Naive thymus-derived CD8-positive, alpha-beta T cell (primary cell): ENCODE measurements at places on chromosomes 1 and 21. TPM values are rescaled to one million over a fixed set of nuclear protein-coding genes. Genes with fewer than 3 reads are reported as not detected.

DNA sequence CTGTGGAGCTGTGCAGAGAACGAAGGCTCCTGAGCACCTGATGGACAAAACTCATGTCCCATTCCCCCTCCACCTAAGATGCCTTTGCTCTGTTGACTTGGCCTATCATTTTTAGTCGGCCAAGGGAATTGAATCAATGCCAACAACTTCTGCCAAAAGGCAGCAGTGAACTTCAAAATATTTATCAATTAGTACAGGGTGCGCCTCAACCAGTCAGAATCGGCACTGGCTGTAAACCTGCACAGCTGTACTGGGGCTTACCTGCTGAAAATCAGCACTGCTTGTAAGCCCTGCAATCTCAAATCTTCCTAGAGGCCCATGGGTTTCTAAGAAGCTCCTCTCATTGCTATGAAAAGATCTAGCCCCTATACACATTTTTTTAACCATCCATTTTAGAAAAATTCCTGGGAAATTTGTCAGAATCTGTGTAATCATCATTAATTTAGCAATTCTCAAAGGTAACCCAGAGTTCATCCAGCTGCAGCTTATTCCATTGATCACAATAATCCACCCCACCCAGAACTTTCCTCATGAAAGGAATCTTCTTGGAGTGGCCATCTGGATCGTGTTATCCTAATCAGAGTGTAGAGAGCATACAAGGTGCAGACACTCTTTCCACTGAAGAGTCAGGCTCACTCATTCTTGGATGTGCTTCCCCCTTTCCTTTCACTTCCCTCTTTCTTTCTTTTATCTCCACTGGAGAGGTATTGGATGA lies 40.2 kb downstream of the ADAMTS1 start:
- no peak overlapping the region for H3K4me3 ChIP-seq
- H3K36me3 ChIP-seq: no peaks in the 10 kb centered on the region

- DNase-seq: peak; percentile 95
- H3K27me3 ChIP-seq: no peaks in the 10 kb centered on the region
- peak within 1 kb of the TSS; percentile 97 for H3K27ac ChIP-seq
- peaks cover 85% of the 10 kb centered on the region for H3K4me1 ChIP-seq
- peak within 1 kb of the TSS; percentile 97 for H3K4me3 ChIP-seq
These were observed at the start of gene ADAR for GRCh38 chr1:154607609-154608396. Gene ADAR, minus strand, starts transcription at chr1:154608186. Its CDS starts 180 bp downstream, at chr1:154608006.

Gene PTGER3
- not detected for polyA plus RNA-seq

Gene SRGAP2
- polyA plus RNA-seq: 4.5 TPM

DNA sequence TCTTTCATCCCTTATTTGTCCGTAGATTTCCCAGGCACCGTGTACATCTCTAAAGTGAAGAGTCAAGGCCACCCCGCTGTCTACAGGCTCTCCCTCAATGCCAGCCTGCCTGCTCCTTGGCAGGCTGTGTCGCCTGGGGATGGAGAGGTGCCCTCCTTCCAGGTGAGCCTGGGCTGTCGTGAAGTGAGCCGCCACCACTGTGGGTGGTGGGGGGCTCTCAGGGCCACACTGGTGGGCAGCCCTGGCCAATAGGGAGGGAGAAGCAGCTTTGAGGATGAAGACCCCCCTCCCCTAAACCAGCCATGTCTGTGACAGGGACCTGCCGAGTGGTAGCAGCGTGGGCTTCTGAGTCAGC lies 46.2 kb downstream of the DISP3 start:
- H3K4me3 ChIP-seq: no peak overlapping the region
- no peaks in the 10 kb centered on the region for H3K27me3 ChIP-seq
- H3K27ac ChIP-seq: no peak overlapping the region

DNA sequence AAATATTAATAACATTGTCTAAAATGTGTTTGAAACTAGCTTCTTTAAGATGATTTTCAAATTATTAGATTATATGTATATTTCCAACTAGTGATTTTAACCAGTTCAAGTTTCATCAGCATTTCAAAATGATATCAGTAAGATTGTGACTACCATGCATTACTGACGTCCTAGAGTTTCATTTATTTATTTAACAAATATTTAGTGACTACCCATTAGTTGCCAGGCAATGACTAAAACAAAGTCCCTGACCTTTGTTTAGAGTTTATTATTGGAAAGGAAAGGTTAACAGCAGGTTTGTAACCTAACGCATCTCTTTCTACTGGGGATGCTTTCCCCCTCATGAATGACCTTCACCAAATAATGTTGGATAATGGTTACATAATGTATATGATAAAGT lies 7.6 kb upstream of the C4BPB start:
- peaks cover 10% of the 10 kb centered on the region for H3K27me3 ChIP-seq
- H3K4me1 ChIP-seq: peaks cover 6% of the 10 kb centered on the region
- H3K36me3 ChIP-seq: no peaks in the 10 kb centered on the region
- H3K4me3 ChIP-seq: no peak overlapping the region
- DNase-seq: no peak

DNA sequence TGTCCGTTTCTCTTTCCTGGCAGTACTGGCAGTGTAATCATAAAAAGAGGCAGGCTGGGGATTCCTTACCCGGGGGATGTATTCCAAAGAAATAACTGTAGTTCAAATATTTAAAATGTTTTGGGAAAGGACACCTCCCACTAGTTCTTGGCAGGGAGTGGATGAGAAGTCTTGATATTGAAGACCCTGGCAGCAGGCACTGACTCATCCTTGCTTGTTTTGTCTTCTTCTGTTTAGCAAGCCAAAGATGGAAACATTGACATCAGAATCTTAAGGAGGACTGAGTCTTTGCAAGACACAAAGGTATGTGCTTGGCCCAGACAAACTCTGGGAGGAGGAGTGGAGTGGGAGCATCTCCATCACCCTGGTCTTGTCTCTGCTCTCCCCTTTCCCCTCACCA lies 639 bp downstream of the IL20 start:
- peaks cover 14% of the 10 kb centered on the region for H3K4me1 ChIP-seq
- H3K27ac ChIP-seq: no peak overlapping the region
- H3K27me3 ChIP-seq: peaks cover 3% of the 10 kb centered on the region
- DNase-seq: no peak
- H3K4me3 ChIP-seq: no peak overlapping the region
- no peaks in the 10 kb centered on the region for H3K36me3 ChIP-seq

DNA sequence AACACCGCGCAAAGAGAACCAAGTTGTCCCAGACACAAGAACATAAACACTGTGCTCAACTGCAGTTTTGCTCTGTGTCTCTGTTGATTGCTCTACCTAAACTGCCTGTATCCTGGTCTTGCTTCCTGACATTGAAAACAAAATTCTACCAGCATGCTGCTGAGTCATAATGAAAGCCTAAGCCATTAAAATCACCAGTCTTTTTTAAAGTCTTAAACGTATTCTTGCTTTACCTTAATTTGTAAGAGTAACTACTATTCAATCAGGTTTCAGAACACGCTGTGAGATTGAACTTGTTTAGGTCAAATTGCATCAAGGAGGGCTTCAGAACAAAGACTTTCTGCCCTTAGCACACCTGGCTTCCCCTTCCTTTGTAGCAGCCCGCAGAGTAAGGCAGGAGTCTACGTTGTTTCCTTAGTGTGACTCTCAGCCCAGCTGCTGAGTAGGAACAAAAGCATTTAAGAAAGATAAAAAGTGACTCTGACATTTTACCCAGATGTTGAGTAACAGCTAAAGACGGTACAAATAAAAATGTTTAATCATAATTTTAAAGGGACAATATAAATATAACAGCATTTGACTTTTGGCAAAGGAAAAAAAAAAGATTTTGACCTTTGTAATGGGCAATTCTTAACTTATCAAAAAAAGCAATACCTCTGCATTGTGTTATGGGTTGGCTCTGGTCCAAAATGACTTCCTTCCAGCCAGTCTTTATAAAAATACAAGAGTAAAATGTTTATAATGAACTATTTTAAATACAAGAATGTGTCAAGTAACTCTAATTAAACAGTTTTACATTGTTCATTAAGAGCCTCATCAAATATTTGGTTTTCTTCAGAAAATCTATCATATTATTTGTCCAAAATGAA lies 186.9 kb upstream of the ADGRL4 start:
- no peaks in the 10 kb centered on the region for H3K4me1 ChIP-seq
- no peaks in the 10 kb centered on the region for H3K36me3 ChIP-seq
- H3K27me3 ChIP-seq: no peaks in the 10 kb centered on the region
- H3K4me3 ChIP-seq: no peak overlapping the region

- peak overlapping the region; percentile 83 for H3K4me3 ChIP-seq
- no peaks in the 10 kb centered on the region for H3K27me3 ChIP-seq
- peaks cover 17% of the 10 kb centered on the region for H3K36me3 ChIP-seq
- peak; percentile 65 for DNase-seq
- peak overlapping the region; percentile 96 for H3K27ac ChIP-seq
These were observed 3.3 kb upstream of the DENND2D start for GRCh38 chr1:111203681-111204200.

- H3K4me1 ChIP-seq: no peaks in the 10 kb centered on the region
- H3K36me3 ChIP-seq: no peaks in the 10 kb centered on the region
- no peak overlapping the region for H3K27ac ChIP-seq
- H3K27me3 ChIP-seq: peaks cover 17% of the 10 kb centered on the region
- H3K4me3 ChIP-seq: no peak overlapping the region
- no peak for DNase-seq
These were observed 30.5 kb downstream of the C1orf216 start for GRCh38 chr1:35688161-35688560.

GRCh38 chr1:177937931-177938330 lies 31.9 kb downstream of the SEC16B start:
- no peak for DNase-seq
- H3K36me3 ChIP-seq: no peaks in the 10 kb centered on the region
- no peak overlapping the region for H3K4me3 ChIP-seq
- no peak overlapping the region for H3K27ac ChIP-seq
- no peaks in the 10 kb centered on the region for H3K4me1 ChIP-seq

Gene NGF
- not detected for polyA plus RNA-seq

DNA sequence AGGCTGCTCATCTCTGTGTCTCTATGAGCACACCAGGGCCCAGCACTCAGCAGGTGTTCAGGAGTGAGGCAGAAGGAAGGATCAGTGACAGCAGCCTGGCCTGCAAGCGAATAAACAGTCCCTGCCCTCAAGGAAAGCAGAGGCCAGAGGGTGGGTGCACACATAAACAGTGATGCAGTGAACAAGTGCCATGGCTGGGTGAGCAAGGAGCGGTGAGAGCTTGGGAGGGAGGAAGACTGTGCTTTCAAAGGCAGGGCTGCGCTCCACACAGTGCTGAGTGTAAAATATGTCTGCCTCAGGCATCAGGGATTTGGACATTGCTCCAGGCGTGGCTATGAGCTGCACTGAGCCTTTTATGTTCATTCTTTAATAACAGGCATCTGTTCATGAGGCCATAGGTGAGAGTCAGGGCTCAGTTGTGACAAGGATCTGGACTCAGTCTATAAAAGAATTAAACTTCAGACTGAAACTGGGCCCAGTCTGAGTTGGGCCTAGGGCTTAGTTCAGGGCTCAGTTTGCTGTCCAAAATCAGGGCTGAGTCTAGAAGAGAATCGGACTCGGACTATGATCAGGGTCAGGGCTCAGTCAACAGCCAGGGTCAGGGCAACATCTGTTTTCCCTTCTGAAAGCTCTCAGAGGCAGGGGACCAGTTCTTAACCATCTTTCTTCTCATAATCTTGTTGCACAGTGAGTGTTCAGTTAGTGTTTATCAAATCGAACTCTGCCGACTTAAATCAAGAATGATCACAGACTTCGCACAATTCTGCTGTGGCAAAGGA lies 213.7 kb downstream of the FOXD2 start:
- H3K27me3 ChIP-seq: peaks cover 20% of the 10 kb centered on the region
- no peaks in the 10 kb centered on the region for H3K4me1 ChIP-seq
- H3K36me3 ChIP-seq: no peaks in the 10 kb centered on the region
- H3K4me3 ChIP-seq: no peak overlapping the region
- no peak overlapping the region for H3K27ac ChIP-seq
- DNase-seq: no peak

Gene TXNDC12
- 84.0 TPM for polyA plus RNA-seq

- H3K27me3 ChIP-seq: no peaks in the 10 kb centered on the region
- no peaks in the 10 kb centered on the region for H3K36me3 ChIP-seq
- H3K4me3 ChIP-seq: no peak overlapping the region
- peaks cover 8% of the 10 kb centered on the region for H3K4me1 ChIP-seq
These were observed 22.8 kb upstream of the GPX7 start for GRCh38 chr1:52579415-52579814.

DNA sequence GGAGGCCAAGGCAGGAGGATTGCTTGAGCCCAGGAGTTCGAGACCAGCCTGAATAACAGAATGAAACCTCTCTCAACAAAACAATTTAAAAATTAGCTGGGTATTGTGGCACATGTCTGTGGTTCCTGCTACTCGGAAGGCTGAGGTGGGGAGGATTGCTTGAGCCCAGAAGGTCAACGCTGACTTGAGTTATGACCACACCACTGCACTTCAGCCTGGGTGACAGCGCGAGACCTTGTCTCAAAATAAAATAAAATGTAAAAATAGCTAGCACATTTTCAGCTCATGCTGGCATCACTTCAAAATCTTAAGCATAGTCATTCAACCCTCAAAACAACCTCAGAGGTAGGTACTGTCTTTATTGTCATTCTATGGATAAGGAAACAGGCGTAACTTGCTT lies 6.4 kb downstream of the JAK1 start:
- DNase-seq: no peak
- peak overlapping the region; percentile 86 for H3K27ac ChIP-seq
- no peaks in the 10 kb centered on the region for H3K36me3 ChIP-seq
- no peaks in the 10 kb centered on the region for H3K27me3 ChIP-seq
- peak overlapping the region; percentile 62 for H3K4me3 ChIP-seq

DNA sequence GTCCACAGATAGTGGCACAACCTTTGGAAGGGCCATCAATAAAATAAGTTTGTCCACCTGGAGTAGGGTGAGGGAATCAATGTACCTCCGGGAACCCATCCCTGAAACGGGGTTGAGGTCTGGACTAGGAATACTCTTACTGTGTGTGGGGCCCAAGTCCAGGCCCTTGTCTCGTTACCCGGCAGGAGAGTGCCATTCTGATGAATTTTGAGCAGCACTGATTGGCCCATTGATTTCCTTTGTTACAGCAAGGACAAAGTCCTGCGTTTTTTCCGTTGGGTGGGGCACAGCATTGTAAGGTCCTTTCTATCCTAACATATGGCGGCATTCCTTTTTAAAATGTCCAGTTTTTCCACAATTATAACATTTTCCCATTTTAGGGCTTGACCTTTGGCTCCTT lies 75.2 kb downstream of the AXDND1 start:
- no peak overlapping the region for H3K27ac ChIP-seq
- DNase-seq: no peak
- H3K27me3 ChIP-seq: peaks cover 6% of the 10 kb centered on the region
- H3K4me3 ChIP-seq: no peak overlapping the region
- no peaks in the 10 kb centered on the region for H3K36me3 ChIP-seq

DNA sequence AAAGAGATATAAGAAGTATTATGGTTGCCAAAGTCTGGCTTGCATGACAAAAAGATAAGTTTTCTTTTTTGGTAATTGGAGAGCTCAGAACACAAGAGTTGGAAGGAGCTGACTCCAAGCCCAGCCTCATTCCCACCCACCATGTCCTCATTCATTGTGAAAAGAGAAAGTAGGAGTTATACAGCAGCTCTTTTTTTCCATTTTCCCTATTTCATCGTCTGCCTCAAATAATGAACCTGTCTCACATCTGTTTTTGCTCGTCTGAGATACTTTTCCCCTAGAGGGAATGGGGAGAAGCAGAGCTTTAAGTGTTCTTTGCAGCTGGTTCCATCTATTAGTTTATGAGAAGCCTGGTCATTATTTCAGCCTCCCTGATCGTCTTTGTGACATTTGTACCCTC lies 34.7 kb downstream of the AGT start:
- no peak overlapping the region for H3K27ac ChIP-seq
- no peak for DNase-seq
- H3K4me1 ChIP-seq: peaks cover 5% of the 10 kb centered on the region
- H3K36me3 ChIP-seq: peaks cover 90% of the 10 kb centered on the region
- no peak overlapping the region for H3K4me3 ChIP-seq
- no peaks in the 10 kb centered on the region for H3K27me3 ChIP-seq

GRCh38 chr1:15735304-15736037 lies 587 bp upstream of the SLC25A34 start:
- H3K4me1 ChIP-seq: no peaks in the 10 kb centered on the region
- H3K4me3 ChIP-seq: no peak overlapping the region
- no peak for DNase-seq
- H3K27me3 ChIP-seq: no peaks in the 10 kb centered on the region
- H3K36me3 ChIP-seq: no peaks in the 10 kb centered on the region

Gene KCNT2
- polyA plus RNA-seq: not detected
